ENCODE measurements at places on chromosomes 13 and 19.

DNA sequence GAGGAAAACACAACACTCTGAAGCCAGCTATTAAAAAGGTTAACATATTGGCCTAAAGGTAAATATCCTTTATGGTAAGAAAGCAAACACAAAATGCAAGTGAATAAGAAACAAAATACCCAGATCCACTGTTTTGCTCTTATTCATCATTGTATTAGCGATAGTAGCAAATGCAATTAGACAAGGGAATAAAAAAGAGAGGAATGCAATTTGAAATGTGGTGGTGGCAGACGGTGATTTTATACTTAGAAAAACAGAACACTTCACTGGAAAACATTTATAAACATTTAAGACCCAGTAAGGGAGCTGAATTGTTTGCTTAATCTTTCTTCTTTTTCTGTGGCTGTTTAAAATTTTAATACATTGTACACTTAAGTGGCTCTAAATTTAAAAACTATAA, 17.2 kb upstream of the CYP4F2 start:
- no peak for DNase-seq

GRCh38 chr19:49148784-49149651, 6.2 kb downstream of the HRC start:
- peak; percentile 96 for DNase-seq

DNA sequence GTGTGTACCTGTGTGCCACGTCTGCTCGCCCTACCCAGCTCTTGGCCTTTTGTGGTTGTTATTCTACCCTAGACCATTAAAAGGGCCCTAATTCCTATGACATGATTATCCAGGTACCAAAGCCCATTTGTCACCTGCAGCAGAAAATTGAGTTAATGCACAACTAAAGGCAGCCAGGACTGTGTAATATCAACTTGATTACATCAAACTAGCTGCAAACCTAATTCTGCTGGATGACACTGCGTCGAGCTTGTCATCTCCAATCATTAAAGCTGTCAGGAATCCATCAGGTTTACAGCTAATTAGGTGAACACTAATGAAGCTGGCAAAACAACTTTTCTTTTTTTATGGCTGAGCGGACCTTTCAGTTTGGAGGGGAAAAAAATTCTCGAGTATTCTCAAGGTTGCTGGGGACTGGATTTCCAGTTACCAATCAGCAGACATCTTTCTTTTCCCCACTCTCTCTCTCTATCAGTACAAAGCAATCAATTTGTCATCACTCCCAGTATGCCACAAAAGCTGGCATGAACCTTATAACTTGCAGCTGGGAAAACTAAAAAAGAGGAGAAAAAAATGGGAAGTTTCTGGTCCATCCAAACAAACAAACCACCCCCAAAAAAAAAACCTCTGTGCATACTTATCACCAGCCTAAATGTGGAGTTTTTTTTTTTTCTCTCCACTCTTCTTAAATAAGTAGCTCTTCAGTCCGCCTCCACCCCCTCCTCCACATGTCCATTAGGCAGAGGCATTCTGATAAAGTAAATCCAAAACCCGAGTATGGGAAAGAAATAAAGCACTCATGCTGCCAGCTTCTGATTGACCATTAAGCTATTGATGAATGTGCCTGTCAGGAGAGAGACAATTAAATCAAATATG, 2.8 kb downstream of the TSHZ3 start:
- DNase-seq = no peak

DNA sequence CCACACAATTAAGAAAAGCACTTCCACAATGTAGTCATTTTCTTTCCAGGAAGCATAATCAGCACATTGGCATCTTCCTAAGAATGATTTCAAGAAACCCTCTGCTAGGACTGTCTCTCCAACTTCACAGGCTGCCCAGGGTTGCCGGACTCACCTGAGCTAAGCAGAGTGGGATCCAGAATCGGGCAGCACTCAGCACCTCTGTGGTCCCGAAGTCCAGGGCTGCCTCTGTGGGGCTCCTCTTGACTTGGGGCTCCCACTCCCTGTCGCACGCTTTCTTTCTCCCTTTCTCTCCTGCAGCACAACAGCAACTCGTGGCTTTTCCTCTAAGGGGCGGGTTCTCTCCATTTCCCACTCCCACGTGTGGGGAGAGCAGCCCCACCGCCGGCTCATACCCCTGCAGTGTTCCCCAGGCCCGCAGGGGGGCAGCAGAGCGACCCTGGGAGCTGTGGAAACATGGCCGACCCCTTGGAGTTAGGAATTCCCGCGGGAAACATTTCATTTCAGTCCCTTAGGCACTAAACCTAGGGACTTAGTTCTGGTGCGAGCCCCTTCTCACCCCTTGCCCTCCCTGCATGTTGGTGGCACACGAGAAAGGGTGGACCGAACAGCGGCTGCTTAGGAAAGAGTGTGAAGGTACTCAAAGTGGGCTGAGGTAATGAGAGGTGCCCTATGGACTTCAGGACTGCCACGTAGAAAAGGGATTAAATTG, at the start of gene TMEM272:
TMEM272 (minus strand) TSS at position 316 of the 712 bp plus-strand sequence. CDS start 6,647 bp downstream, outside the sequence.
- DNase-seq = peak; percentile 22

DNA sequence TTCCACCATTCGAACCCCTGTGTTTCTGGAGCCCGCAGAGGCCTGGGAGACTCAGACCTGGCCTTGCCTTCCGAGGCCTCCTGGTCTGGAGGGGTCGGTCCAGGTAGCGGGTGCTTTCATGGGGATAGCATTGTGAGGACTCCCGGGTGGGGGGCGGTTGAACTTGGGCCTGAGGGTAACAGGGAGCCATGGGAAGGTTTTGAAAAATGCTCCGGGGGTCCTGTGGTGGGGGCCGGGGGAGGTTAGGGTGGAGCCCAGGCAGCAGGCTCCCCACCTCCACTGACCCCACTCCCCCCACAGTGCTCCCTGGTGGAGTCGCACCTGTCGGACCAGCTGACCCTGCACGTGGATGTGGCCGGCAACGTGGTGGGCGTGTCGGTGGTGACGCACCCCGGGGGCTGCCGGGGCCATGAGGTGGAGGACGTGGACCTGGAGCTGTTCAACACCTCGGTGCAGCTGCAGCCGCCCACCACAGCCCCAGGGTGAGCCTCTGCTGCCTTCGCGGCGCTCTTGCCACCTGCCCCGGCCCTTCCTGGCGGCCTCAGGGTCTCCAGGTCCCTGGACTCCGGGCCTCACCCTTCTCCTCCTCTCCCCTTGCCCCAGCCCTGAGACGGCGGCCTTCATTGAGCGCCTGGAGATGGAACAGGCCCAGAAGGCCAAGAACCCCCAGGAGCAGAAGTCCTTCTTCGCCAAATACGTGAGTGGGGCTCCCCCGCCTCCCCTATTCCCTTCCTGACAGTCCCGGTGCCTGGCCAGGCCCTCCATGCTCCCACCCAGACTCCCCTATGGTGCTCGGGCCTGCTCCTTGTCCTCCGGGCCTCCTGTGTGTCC, 3.8 kb upstream of the GARIN5A start:
- DNase-seq = no peak

DNA sequence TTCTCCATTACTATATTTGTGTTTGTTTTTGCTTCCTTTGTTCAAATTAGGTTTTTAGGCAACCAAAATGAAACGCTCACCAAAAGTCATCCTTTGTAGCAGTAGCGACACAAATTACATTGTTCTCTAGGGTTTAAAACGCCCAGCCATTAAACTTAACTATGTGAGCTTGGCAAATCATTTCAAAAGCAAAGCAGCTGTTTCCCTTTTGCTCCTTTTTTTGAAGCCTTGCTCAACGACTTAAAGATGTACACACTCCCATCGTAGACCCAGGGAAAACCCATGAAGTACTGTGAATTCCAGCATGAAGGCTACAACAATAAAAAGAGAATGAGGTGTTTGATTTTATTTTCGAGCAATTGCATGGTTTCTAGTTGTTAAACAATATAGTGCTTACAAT, 106.7 kb downstream of the RAP2A start:
- peak; percentile 63 for DNase-seq

DNA sequence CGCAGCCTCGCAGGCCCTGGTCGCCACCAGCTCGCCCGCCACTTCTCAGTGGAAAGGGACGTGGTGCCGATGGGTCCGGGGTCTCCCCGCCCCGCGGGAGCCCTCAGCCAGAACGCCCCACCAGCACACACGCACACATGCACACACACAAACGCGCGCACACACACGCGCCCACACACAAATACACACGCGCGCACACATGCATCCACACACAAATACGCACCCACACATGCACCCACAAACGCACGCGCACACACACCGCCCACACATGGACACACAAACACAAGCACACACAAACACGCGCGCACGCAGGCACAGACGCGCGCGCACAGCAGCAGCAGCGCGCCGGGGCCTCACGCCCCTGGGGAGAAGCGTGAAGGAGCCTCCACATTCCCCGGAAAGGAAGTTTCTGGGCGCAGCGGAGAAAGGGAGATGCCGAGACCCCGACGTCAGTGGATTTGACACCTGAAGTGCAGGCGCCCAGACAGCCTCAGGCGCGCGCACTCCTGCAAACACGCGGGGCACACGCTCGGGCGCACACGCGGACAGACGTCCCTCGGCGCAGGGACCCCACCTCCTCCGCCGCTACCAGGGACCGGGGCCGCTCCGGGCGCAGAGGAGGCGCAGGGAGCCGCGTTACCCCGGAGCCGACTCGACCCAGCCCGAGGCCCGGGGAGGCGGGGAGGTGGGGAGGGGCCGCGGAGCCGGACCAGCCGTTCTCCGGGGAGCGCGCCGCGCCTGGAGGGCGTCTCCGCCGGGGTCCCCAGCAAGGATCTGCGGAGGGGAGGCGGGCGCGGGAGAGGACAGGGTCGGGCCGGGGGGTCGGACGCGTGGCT, 622 bp downstream of the RASA3 start:
- no peak for DNase-seq

GRCh38 chr13:24684600-24684998, 4.4 kb downstream of the ATP12A start:
- DNase-seq = no peak

- DNase-seq = no peak
Measured at GRCh38 chr19:35318679-35319448, 10.1 kb upstream of the CD22 start.

- DNase-seq = no peak
Measured at GRCh38 chr13:113846636-113847318, 17.1 kb downstream of the GAS6 start.

GRCh38 chr13:43377149-43377548, 353.8 kb downstream of the DNAJC15 start:
- no peak for DNase-seq

GRCh38 chr19:1261798-1262622, 7.1 kb upstream of the CIRBP start:
- DNase-seq = no peak

DNA sequence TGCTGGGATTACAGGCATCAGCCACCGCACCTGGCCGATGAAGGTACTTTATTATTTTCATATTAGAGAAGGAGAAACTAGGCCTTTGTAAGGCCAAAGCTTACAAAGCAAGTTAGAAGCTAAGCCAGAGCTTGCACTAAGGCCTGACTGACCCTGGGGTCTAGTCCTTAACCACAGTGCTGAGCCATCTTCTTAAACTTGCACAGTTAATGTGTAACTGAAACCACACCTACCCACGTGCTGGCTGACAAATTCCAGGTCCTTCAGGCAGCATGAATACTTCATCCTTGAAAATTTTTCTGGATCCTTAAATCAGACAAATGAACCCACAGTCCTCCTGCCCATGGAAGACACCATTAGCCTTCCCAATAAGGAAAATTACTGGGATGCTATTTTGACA, 880.6 kb downstream of the UQCRFS1 start:
- DNase-seq = no peak

GRCh38 chr19:17001603-17002183, 24.9 kb downstream of the CPAMD8 start:
- DNase-seq = no peak

DNA sequence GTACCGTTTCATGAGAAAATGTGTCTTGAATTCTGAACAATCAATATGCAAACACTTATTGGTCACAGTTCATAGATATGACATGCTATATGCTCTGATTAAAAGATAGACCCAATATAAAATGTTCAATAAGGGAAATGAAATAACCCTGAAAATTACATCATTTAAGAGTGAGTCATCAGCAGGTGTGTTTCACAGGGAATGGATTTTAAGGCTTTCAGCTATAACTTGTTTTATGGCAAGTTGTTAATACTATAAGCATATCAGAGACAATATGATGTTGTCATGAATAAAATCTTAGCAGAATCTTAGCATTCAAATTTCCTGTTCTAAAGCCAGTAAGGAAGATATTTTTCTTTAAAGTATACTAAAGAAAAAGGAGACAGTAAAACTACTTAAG, 483.4 kb upstream of the PCDH9 start:
- DNase-seq = no peak

- DNase-seq = no peak
Measured at GRCh38 chr19:39084732-39085080, 538 bp downstream of the ACP7 start.

GRCh38 chr13:52878831-52879230, 30.4 kb upstream of the PCDH8 start:
- DNase-seq = no peak

GRCh38 chr19:15588265-15588664, 26.8 kb upstream of the CYP4F8 start:
- DNase-seq = no peak

DNA sequence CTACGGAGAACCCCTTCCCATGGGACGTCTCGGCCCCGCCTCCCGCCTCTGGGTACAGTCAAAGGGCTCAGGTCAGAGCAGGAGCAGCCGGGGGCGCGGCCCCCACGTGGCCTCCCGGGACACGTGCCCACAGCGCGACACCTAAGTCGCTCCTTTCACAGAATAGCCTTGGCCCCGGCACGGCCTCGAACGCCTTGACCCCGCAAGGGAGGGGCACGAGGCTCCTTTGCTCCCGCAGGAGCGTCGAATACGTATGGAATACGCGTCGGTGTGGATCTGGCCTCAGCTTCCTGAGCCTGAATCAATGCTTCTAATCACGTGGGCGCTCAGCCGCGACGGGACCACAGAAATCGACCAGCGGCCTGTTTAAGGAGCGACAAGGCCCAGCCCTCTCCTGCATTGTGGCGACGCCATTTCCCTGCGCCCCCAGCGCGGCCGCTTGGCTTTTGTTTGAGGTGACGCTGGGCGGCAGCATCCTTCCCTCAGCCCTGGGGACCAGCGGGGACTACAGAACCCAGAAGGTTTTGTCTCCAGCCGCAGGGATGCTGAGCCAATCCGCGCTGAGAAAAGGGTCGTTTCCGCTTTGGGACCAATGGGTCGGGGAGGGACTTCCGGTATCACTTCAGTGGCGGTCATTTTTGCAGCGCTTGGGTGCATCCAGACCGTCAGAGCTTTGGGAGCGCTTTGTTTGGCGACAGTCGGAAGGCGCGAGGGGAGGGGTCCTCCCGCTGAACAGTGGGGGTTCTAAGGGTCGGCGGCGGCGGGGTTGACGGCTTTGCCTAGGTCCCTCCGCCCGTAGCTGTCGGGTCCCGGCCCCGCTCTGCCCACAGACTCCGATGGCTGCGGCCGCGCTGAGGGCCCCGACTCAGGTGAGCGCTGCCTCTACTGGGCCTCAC, at the start of gene ZIK1:
ZIK1 (plus strand) TSS at position 625 of the 896 bp plus-strand sequence; CDS start at position 837, 212 bp downstream.
- peak; percentile 96 for DNase-seq

DNA sequence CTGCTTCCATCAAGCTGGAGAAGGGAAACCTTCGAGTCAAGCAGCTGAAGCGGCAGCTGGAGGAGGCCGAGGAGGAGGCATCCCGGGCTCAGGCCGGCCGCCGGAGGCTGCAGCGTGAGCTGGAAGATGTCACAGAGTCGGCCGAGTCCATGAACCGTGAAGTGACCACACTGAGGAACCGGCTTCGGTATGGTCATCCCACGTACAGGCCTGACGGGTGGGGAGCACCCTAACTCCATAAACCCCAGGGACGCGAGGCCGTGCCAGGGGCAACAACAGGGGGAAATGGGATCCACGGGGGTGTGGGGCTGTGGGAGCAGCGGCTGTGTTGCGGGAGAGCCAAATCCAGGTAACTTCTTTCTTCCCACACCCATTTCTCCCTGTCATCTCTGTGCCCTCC, 20.2 kb downstream of the KCNC3 start:
- DNase-seq = no peak
